Hepatocyte (in vitro differentiated cells): ENCODE measurements at places on chromosomes 7 and 10. TPM values are rescaled to one million over a fixed set of nuclear protein-coding genes. Genes with fewer than 3 reads are reported as not detected.

DNA sequence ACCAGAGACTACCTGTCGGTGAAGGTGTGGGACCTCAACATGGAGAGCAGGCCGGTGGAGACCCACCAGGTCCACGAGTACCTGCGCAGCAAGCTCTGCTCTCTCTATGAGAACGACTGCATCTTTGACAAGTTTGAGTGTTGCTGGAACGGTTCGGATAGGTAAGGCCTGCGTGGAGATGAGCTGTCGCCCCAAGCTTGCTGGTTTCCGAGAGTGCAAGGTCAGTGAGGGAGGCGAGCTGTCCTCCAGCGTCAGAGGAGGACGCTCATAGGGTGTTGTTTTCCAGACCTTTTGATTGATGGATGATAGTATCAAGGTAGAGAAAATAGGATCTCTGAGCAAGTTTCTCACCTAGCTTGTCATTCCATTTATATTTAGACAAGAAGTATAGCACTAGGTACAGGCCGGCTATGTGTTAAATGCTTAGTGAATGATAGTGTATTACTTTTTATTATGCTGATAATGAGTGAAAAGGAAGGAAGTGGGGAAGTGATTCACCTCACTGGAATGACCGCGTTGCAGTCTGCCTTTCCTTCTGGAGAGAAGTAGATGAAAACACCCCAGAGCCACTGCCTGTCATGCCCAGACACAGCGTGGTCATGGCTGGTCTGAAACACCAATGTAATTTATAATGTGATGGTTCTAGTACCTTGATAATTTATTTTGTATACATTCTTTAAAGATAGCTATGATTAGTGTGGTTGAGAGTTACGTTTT lies 33.9 kb downstream of the BNIP3 start:
- H3K4me1 ChIP-seq: no peaks in the 10 kb centered on the region

GRCh38 chr7:101362334-101363195 lies at the start of gene COL26A1:
COL26A1 (plus strand) TSS chr7:101362875; CDS start chr7:101363033, 158 bp downstream.
- peak; percentile 75 for DNase-seq
- H3K4me1 ChIP-seq: peaks cover 7% of the 10 kb centered on the region

GRCh38 chr10:72328045-72328828 lies 26.5 kb downstream of the DNAJB12 start:
- H3K27me3 ChIP-seq: no peaks in the 10 kb centered on the region
- H3K4me3 ChIP-seq: no peak overlapping the region
- no peaks in the 10 kb centered on the region for H3K36me3 ChIP-seq
- DNase-seq: peak; percentile 82

Gene AQP1
- total RNA-seq: 92.3 and 124 TPM in 2 replicates

DNA sequence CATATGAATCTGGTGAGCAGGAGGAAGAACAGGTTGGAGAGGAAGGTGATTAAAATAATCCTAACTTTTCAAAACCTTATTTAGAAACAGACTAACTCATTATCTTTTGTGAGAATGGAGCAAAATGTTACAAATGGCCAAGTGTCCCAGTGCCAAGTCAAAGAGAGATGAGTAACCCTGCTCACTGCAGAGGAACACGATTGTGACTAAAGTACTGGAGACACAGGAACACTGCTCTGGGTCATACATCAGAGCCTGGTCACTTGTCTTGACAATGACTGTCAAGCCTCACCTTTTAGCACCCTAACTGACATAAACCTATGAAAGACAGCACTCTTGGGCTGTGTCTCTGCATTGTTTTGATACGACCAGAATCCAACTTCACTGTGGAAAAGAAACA lies 108.8 kb downstream of the SGMS1 start:
- H3K36me3 ChIP-seq: no peaks in the 10 kb centered on the region
- no peak overlapping the region for H3K4me3 ChIP-seq
- no peak overlapping the region for H3K27ac ChIP-seq
- H3K4me1 ChIP-seq: no peaks in the 10 kb centered on the region
- no peak for DNase-seq

Gene KLF14
- 0.24 TPM in 1 of 2 replicates, not detected in the other for total RNA-seq
